Fibroblast of lung (primary cell): ENCODE measurements at places on chromosomes 5 and 9. TPM values are rescaled to one million over a fixed set of nuclear protein-coding genes. Genes with fewer than 3 reads are reported as not detected.

DNA sequence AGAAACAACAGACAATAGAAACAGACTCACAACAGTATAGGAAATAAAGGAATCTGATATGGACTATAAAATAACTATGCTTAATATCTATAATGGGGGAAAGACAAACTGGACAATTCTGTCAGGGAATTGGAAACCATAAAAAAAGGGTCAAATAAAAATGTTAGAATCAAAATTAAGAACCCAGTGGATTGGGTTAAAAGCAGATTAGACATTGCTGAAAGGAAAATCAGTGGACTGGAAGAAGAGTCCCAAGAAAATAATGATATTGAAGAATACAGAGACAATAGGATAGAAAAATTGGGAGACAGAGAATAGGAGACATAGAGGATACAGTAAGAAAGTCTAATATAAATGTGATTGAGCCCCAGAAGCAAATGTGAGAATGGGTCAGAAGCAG, 199.2 kb downstream of the PBX3 start:
- DNase-seq, result no peak

Gene KIF12
- not detected in 2 replicates for total RNA-seq

Gene SPINK4
- not detected in 2 replicates for total RNA-seq

GRCh38 chr9:4997196-4997595, 12.1 kb downstream of the JAK2 start:
- no peak for DNase-seq

DNA sequence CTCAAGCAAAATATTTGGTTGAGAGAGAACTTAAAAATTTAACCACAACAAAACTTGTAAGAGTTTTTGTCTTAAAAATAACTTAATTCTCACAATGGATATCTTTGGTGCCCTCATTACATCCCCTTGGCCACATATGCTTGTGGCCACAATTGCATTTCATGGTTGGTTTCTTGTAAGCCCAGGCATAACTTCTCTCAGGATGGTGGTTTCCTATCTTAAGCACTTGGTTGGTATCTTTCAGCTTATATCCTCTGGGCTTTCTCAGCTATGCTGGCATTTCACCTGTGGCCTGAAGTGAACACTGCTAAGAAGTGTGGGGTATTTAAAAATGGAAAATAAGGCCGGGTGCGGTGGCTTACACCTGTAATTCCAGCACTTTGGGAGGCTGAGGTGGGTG, 212.4 kb upstream of the MEF2C start:
- DNase-seq, result no peak

DNA sequence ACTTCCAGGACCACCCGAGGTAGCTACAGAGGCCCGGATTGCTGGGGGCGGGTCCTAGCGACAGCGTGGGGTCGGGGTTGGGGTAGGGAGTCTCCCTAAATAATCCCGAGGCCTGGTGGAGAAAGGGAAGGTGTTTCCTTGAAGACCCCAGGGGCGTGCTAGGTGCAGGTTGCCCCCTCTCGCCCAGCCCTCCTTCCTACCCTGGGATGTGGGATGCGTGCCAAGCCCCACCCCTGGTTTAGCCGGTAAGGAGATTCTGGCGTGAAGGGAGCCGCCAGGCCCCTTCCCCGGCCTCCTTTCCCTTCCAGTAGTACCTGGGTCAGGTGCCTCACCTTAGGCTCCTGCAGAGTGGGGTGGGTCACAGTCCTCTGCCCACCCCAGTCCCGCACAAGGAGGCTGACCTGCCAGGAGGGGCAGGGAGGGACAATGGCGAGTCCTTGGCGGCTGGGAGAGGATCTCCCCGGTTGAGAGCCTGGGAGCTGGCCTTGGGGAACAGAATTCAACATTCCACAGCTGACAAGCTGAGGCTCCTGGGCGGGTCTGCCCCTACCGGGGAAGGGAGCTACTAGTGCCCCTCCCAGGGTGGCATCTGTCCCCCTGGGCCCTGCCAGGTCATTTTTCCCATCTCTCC, 674 bp downstream of the TSPAN17 start:
- DNase-seq, result no peak
